Cardiac muscle cell (in vitro differentiated cells and primary cell): ENCODE measurements at places on chromosomes 5 and 9.

DNA sequence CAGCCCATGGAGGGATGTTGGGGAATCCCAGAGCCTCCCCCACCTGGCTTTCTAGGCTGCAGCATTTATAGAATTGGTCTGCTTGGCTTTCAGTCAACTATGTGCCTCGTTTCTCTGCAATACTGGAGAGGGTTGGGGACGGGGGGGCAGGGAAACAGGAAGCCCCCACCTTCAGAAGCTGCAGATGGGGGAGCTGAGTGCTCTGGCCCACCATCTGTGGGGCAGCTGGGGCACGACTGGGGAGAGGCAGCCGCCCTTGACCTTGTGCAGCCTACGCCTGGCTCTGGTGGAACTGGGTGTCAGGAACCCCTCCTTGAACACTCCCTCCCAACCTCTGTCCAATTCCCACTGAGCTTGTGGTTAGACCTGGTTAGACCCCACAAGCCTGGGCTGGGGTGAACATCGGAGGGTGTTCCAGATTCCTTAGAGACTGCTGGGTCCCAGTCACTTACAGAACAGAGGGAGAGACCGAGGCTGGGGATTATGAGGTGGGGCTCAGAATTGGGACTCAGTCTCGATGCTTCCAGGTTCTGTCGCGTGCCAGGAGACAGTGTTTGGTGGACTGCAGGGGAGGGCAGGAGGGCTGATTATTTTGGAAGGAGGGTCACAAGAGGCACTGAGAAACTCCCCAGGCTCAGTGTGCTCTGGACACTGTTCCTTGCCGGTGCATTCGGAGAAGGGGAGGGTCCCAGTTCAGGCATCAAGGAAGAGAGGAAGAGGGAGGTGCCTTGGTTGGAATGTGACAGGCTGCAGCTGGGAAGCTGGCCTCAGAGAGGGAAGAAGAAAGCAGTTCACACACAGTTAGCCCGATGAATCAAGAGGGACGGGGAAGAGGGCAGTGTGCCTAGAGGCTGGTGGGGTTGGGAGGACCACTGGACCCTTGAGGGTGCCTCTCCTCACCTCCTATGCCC lies 25.6 kb downstream of the COL27A1 start:
- peak; percentile 83 for DNase-seq
- peak overlapping the region; percentile 85 for H3K27ac ChIP-seq
- peaks cover 33% of the 10 kb centered on the region for H3K4me1 ChIP-seq
- H3K27me3 ChIP-seq, result no peaks in the 10 kb centered on the region
- no peaks in the 10 kb centered on the region for H3K36me3 ChIP-seq

DNA sequence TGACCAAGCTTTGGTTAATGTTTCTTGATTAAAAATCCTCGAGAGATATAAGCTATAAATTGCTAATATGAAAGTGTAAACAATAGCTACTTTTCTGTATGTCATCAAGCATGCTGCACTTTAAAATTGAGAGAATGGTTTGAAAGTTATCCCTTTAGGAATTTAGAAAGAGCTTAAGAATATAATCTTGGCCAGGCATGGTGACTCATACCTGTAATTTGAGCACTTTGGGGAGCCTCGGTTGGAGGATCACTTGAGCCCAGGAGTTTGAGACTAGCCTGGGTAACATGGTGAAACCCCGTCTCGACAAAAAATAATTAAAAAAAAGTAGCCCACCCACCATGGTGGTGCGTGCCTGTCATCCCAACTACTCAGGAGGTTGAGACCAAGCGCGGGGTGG lies 12.2 kb upstream of the MROH2B start:
- no peak overlapping the region for H3K27ac ChIP-seq
- no peak overlapping the region for H3K4me3 ChIP-seq
- no peak for DNase-seq

DNA sequence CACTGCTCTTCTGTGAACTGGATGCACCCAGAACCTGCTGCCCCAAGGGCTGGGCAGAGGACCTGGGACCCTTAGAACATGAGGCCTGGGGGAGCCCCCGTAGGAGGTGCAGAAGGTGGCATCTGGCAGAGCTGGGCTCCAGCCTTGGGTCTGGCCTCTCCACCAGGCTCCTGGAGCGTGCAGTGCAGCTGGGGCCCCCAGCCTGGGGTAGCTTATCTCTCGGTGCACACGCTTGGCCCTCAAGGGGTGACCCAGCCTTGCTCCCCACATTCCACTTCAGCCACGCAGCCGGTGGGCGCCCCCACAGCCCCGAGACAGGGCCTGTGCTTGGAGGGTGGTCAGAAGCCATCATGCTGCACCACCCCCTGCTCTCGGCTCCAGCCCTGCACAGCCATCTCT lies 5.6 kb upstream of the NR5A1 start:
- H3K4me1 ChIP-seq, result peaks cover 14% of the 10 kb centered on the region
- H3K27ac ChIP-seq, result no peak overlapping the region
- no peak overlapping the region for H3K4me3 ChIP-seq

DNA sequence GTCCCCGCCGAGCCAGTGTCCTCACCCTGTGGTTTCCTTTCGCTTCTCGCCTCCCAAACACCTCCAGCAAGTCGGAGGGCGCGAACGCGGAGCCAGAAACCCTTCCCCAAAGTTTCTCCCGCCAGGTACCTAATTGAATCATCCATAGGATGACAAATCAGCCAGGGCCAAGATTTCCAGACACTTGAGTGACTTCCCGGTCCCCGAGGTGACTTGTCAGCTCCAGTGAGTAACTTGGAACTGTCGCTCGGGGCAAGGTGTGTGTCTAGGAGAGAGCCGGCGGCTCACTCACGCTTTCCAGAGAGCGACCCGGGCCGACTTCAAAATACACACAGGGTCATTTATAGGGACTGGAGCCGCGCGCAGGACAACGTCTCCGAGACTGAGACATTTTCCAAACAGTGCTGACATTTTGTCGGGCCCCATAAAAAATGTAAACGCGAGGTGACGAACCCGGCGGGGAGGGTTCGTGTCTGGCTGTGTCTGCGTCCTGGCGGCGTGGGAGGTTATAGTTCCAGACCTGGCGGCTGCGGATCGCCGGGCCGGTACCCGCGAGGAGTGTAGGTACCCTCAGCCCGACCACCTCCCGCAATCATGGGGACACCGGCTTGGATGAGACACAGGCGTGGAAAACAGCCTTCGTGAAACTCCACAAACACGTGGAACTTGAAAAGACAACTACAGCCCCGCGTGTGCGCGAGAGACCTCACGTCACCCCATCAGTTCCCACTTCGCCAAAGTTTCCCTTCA lies 1.4 kb downstream of the GLIS3 start:
- H3K27me3 ChIP-seq, result peaks cover 39% of the 10 kb centered on the region
- H3K4me1 ChIP-seq, result peaks cover 10% of the 10 kb centered on the region
- DNase-seq, result no peak
- no peak overlapping the region for H3K27ac ChIP-seq

DNA sequence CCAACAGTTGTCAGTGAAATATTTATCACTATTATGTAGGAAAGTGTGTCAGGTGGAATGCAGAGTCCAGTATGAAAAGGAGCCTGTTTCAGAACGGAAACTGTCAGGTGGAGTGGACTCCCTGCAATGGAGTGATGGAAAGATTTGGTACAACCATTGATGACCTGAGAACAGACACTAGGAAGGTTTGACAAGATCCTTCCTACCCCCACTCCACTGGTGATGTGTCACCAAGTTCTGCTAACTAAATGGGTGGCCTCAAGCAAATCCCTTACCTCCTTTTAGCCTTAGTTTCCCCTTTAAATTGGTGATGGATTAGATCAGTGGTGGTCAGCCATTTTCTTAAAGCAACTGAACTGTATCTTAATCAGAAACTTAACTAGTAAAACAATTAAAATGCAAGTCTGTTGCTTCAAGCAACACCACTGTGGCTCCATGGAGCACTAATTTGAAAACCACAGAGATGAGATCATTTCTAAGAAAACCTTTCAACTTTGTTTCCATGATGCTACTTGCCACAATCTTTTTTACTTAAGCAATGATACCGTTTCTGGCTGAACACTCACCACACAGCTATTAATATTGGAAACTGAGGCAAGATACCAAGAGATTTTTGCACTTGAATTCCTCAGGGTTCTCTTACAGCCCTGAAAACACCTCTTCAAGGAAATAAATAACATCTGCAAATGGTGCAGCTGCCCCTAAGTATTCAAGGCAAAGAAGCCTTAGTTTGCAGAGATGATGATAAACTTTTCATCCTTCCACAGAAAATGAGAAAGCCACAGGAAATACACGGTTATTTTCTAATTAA lies 140.6 kb downstream of the ERCC6L2 start:
- DNase-seq, result no peak
- no peak overlapping the region for H3K4me3 ChIP-seq
- H3K27ac ChIP-seq, result no peak overlapping the region

GRCh38 chr5:170056561-170057267 lies 49.0 kb upstream of the FOXI1 start:
- H3K27me3 ChIP-seq, result no peaks in the 10 kb centered on the region
- DNase-seq, result no peak
- H3K27ac ChIP-seq, result no peak overlapping the region
- H3K4me1 ChIP-seq, result no peaks in the 10 kb centered on the region
- no peak overlapping the region for H3K4me3 ChIP-seq

GRCh38 chr9:116151966-116152381 lies 1.6 kb upstream of the PAPPA start:
- peaks cover 15% of the 10 kb centered on the region for H3K4me1 ChIP-seq
- no peaks in the 10 kb centered on the region for H3K36me3 ChIP-seq
- no peak overlapping the region for H3K4me3 ChIP-seq
- no peak overlapping the region for H3K27ac ChIP-seq
- DNase-seq, result no peak

- no peaks in the 10 kb centered on the region for H3K4me1 ChIP-seq
- H3K27me3 ChIP-seq, result no peaks in the 10 kb centered on the region
- no peak overlapping the region for H3K27ac ChIP-seq
- peak; percentile 51 for DNase-seq
Measured at GRCh38 chr5:96146675-96147074, 185.0 kb upstream of the ELL2 start.

GRCh38 chr9:74824654-74825053 lies 63.1 kb downstream of the TRPM6 start:
- H3K27ac ChIP-seq, result no peak overlapping the region
- peak; percentile 86 for DNase-seq
- no peaks in the 10 kb centered on the region for H3K4me1 ChIP-seq
- H3K36me3 ChIP-seq, result no peaks in the 10 kb centered on the region
- no peak overlapping the region for H3K4me3 ChIP-seq
- no peaks in the 10 kb centered on the region for H3K27me3 ChIP-seq

DNA sequence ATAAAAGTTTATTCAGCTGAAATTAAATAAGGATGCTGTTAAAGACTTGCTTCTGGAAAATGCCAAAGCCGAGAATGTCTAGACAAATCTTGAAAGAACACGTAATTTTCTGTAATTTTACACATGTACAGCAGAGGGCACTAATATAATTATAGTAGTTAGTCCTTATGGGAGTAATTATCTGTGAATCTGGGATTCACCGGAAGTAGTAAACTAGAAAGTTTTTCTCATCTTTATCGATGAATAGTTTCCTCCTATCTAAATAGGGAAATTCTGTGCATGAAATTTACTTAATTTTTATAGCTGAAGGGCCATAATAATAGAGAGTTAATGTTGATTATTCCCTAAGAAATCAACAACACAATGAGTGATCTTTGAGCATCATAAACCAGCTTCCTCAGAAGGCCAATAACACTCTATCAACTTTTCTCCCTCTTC lies 18.4 kb upstream of the CNTLN start:
- no peak overlapping the region for H3K4me3 ChIP-seq
- no peaks in the 10 kb centered on the region for H3K27me3 ChIP-seq
- H3K27ac ChIP-seq, result no peak overlapping the region
- H3K4me1 ChIP-seq, result no peaks in the 10 kb centered on the region
- DNase-seq, result peak; percentile 56

DNA sequence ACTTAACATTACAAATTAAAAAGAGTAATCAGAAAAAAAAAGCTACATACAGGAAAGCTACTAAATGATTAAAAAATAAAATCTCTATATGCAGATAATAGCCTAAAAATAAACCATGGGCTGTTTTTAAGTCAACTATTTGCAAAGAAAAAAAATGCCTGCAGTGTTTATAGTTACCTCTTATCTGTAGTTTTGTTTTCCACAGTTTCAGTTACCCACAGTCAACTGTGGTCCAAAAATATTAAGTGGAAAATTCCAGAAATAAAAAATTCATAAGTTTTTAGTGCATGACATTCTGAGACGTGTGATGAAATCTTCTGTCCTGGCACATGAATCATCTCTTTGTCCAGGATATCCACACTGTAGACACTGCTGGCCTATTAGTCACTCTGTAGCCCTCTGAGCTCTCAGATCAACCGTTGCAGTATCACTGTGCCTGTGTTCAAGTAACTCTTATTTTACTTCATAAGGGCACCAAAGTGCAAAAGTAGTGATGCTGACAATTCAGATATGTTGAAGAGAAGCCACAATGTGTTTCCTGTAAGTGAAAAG lies 59.2 kb downstream of the PRELID2 start:
- peak; percentile 94 for DNase-seq
- no peaks in the 10 kb centered on the region for H3K36me3 ChIP-seq
- no peak overlapping the region for H3K4me3 ChIP-seq
- no peak overlapping the region for H3K27ac ChIP-seq
- H3K27me3 ChIP-seq, result no peaks in the 10 kb centered on the region

DNA sequence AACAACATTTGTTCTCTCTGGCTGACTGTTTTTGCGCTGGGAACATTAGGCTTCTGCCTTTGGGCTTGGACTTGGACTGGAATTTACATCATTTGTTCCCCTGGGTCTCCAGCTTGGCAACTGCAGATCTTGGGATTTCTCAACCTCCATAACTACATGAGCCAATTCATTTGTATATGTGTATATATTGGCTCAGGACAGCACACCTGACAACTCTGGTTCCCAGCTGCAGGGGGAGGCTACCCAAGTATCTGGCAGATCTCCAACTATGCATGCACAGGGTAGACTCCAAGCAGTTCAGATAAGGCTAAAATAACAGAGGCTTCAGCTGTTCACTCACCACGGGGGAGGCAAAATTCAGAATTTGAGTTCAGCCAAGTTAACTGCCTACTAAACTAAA lies 31.6 kb upstream of the F2RL1 start:
- no peak overlapping the region for H3K27ac ChIP-seq
- peak; percentile 99 for DNase-seq
- H3K27me3 ChIP-seq, result no peaks in the 10 kb centered on the region
- no peak overlapping the region for H3K4me3 ChIP-seq
- H3K36me3 ChIP-seq, result no peaks in the 10 kb centered on the region

- no peaks in the 10 kb centered on the region for H3K27me3 ChIP-seq
- H3K4me1 ChIP-seq, result no peaks in the 10 kb centered on the region
- DNase-seq, result no peak
- no peak overlapping the region for H3K4me3 ChIP-seq
- H3K27ac ChIP-seq, result no peak overlapping the region
Measured at GRCh38 chr5:106154280-106154716, 1516.4 kb downstream of the EFNA5 start.

GRCh38 chr9:127767909-127768331 lies 10.5 kb downstream of the SH2D3C start:
- no peaks in the 10 kb centered on the region for H3K27me3 ChIP-seq
- H3K4me3 ChIP-seq, result no peak overlapping the region
- H3K36me3 ChIP-seq, result no peaks in the 10 kb centered on the region
- DNase-seq, result peak; percentile 40
- no peaks in the 10 kb centered on the region for H3K4me1 ChIP-seq

DNA sequence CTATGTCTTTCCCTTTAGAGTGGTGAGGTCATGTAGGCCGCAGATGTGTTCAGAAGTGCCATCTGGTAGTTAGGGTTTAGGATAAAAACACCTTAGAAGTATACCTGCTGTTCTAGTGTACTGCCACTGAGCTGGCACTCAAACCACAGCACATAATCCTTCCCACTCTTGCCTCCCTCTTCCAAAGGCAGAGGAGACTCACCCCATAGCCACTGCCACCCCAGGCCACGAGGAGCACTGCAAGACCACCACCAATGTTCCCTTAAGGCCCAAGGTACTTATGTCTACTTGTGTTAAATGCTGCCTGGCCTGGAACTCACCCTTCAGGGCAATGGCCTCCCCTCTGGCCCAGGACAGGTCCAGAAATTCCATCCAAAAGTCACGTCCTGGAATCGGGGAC lies 379.5 kb upstream of the EDIL3 start:
- no peaks in the 10 kb centered on the region for H3K36me3 ChIP-seq
- H3K4me1 ChIP-seq, result peaks cover 5% of the 10 kb centered on the region
- H3K4me3 ChIP-seq, result no peak overlapping the region
- no peaks in the 10 kb centered on the region for H3K27me3 ChIP-seq
